ENCODE measurements at places on chromosomes 13 and 19.

DNA sequence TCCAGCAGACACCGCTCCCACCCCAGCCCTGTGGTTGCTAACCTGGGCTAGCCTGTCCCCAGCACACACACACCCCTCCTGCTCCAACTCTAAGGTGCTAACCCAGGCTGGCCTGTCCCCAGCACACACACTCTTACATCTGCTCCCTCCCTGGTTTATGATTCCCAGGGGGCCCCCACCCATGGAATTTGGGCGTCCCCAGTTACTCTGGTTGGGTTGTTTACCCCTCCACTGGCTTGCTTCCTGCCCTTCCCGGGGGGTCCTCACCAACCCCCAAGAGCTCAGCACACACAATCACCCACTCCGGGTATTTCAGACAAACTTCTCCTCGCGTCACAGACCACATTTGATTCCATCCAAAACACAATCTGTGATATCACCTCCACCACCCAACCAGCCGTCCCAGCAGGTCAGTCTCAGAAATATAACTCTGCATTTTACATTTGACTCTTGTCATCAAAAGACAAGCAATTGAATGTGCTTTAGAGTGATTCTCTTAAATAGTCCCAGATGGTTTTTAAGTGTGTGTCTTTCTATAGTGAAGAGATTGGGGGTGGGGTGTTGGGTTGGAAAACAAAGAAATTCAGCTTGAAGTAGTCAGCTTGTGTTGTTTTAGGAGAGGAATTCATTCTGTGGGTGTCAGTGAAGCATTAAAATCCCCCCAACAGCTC lies 20.1 kb downstream of the COL4A2 start:
- no peak for DNase-seq

DNA sequence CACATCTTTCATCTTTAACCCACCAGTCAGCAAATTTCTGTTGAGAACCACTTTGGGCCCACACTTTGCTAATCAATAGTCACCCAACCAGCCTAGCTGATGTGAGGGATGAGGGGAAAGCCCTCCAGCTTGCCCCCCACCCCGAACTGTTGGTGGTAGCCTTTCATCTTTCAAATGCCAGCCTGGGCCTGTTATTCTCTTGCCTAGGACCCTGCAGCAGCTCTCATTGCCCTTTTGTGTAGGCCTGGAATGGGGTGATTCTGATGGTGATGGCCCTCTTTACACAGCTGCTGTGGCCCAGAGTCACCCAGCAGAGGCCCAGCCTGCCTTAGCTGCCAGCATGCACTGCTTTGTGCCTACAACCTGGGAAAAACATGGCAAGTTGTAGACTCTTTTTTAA lies 294.5 kb downstream of the SLC7A1 start:
- DNase-seq = no peak

DNA sequence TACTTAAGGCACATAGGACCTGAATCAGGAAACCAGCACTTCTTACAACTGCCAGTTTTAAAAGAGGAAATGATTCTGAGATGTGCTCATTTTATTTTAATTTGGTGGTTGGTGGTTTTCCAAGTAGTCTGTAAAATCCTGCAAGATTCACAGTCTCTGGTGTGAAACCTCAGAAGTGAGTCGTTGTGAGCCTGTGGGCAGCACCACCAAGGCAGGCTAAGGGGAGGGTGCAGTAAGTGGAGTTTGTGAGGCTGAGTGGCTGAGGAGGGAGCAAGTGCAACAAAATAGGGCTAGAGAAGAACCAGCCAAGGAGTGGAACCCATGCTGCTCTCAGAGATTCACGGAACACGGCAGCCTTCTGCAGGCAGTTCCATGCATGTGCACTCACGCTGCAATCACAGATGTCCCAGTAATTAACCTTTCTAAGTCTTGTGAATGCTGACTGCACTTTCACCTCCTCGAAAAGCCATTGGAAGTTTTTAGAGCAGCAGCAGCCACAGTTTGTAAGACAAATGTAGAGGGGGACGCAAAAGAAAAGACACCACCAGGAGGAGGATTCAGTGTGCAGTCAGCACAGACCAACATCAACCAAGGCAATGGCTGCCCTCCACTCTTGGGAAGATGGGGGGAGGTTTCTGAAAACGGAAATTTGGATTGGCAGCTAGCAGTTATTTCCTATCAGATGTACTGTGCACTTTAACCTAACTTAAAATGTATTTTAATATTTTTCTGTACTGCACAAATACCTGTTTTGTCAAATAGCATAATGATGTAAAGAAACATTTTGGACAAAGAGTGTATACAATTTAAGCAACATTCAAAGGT lies 44.9 kb downstream of the ESD start:
- DNase-seq = peak; percentile 66

GRCh38 chr13:75461314-75461713 lies 20.7 kb downstream of the TBC1D4 start:
- no peak for DNase-seq

DNA sequence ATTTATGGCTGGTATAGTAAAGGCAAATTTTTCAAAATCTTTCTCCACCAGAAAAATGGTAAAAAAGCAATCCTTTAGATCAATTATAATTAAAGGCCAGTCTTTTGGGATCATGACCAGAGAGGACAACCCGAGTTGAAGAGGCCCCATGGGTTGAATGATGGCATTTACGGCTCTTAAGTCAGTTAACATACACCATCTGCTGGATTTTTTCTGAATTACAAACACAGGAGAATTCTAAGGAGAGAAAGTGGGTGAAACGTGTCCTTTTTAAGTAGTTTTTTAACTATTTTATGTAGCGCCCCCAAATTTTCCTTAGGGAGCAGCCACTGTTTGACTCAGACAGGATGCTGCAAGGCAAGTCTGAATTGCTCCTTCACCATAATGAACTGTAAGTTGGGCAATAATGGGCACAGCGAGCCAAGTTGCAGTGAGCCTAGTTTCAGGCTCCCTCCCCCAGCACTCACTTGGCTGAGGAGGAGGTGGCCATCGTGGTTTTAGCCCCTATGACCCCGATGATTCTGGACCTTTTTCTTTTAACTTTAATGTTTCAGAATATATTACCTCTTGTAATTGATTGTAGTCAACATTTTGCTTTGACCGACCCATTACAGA lies 13.6 kb upstream of the ZNF611 start:
- DNase-seq = no peak

DNA sequence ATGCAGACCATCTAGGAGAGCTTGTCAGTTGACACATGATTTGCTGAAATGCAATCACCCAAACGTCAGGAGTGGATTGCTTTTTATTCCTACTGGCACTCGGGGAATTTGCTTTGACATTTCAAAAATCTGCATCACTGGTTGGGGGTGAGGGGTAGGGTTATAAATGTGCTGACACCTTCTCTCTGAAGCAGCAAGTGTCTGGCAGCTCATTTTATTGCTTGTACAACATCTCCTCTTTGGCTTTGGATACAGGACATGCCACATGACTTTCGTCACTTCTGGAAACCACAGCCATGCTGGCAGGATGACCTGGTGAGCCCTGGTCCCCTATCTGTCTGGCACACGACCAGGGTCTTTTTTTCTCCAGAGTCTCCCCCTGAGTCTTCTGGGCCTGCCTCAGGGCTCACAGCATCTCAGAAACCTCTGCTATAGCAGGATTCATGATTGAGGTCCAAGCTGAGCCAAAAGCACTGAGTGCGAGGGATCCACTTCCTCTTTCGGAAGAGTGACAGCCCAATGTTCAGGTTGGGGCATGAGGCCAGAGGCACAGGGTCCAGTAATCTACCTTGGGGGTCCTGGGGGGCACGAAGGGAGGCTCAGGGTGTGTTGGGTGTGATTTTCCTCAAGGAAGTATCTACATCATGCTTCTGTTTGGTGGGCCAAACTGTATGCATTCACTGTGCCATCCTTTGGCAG lies 60.1 kb downstream of the HSPH1 start:
- DNase-seq = no peak

- no peak for DNase-seq
Measured at GRCh38 chr13:113886561-113887112, 22.8 kb upstream of the GAS6 start.

- no peak for DNase-seq
Measured at GRCh38 chr13:53216773-53217172, 188.2 kb downstream of the OLFM4 start.

GRCh38 chr13:43537124-43537523 lies 249.6 kb downstream of the ENOX1 start:
- DNase-seq = no peak

DNA sequence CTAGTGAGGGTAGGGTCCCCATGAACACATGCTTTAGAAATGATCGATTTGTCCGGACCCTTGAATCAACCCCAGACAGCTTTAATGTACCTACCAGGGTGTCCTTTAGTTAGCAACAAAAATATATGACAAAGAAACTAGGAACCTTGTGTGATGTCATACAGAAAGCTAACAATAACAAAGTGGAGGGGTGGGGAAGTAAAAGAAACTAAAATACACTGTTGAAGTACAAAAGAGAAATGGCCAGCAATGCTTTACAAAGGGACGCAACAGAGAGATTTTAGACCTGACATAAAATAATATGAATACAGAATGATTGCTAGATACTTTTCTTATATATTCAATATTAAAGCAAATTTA lies 40.0 kb downstream of the DZIP1 start:
- DNase-seq = no peak

DNA sequence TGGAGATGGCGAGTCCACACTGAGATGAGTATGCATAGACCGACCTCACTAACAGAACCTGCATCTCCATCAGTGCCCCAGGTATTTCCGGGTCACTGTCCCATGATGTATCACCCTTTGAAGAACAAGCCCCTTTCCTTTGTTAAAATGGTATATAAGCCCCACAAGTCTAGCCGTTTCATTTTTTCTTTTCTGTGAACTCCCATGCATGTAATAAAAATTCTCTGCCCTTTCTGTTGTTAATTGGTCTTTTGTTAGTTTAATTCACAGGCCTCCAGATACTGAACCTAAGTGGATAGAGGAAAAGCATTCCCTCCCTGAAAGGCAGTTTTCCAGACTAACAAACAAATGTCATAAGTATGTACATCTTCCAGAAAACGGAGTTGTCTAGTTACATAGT lies 15.0 kb upstream of the CD177 start:
- no peak for DNase-seq

DNA sequence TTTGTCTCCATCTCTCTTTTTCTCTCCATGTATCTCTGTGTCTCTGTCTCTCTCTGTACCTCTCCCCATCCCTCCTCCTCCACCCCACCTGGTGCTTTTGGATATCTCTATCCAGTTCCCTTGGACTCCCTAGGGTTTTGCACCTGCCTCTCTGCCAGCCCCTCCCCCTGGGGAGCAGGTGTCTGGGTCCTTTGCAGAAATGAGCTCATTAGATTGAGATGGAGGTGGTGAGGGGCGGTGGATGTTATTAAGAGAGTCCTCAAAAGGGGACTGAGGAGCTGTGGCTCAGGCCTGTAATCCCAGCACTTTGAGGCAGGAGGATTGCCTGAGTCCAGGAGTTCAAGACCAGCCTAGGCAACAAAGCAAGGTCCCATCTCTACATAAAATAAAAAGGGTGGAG lies 2.1 kb downstream of the KCNN4 start:
- DNase-seq = no peak

DNA sequence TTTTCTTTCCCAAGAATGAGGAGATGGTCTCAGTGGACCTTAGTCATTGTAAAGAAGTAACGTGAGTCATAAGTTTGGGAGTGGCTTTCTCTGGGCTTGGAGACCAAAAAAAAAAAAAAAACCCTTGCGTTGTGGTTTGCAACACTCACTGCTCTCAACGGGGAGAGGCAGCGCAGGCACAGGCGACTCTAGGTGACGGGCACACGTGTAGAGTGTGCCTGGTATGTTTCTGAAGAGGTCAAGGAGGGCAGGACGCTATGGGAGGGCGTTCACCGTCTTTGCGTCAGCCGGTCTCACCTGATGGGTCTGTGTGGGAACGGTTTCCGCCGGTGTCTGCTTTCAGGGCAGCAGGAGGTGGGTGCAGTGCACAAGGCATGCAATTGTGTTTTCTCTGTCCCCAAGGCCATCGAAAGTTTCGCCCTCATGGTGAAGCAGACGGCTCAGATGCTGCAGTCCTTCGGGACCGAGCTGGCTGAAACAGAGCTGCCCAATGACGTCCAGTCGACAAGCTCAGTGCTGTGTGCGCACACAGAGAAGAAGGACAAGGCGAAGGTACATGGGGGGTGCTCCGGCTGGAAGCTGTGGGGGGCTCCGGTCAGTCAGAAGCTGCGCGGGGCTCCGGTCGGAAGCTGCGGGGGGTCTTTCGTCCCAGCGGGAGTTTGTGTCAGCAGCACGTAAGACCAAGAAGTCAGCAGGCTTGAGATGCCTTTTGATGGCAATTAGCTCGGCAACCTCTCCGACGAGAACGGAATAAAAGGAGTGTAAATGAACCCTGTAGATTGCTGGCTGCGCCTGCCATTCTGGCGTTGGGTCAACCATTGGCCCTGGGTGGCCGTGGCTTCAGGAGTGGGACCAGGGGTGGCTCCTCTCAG lies 40.8 kb upstream of the F7 start:
- no peak for DNase-seq

GRCh38 chr13:103288114-103288513 lies 221.9 kb upstream of the SLC10A2 start:
- no peak for DNase-seq

DNA sequence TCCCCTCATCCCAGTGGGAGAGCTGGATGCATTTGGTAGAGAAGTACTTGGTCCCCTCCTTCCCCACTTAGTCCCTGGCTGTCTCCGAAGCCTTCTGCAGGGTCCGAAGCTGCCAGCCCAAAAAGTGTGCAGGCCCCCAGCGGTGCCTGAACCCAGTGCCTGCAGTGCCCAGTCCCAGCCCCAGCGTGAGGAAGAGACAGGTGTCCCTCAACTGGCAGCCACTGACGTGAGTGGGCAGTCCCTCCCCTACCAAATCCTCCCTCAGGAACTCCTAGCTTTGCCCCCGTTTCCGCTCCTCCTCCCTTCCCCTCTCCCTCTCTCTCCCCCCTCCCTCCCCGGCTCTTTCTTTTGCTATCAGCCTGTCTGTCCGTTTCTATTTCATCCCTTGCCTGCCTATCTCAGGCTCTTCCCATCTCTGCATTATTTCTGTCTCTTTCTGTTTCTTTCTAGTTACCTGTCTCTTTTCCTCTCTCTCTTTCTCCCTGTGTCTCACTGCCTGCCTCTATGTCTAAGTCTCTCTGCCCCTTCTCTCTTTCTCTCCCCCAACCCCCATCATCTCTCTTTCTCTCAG lies 1.8 kb upstream of the LTBP4 start:
- DNase-seq = no peak

DNA sequence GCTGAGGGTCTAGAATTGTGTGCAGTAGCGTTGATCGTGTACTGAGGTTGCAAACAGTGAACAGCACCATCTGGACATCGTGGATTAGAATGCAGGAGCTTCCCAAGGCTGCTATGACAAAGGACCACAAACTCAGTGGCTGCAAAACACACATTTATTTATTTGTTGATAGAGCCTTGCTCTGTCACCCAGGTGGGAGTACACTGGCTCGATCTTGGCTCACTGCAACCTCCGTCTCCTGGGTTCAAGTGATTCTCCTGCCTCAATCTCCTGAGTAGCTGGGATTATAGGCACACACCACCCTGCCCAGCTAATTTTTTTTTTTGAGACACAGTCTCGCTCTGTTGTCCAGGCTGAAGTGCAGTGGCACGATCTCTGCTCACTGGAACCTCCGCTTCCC lies 2.3 kb upstream of the UHRF1 start:
- DNase-seq = no peak

All from activated naive CD8-positive, alpha-beta T cell treated with anti-CD3 and anti-CD28 coated beads for 36 hours (primary cell).